ENCODE measurements at places on chromosomes 1 and 21.
A peak's percentile ranks its signal among the peaks of the same experiment; 100 is the strongest.

DNA sequence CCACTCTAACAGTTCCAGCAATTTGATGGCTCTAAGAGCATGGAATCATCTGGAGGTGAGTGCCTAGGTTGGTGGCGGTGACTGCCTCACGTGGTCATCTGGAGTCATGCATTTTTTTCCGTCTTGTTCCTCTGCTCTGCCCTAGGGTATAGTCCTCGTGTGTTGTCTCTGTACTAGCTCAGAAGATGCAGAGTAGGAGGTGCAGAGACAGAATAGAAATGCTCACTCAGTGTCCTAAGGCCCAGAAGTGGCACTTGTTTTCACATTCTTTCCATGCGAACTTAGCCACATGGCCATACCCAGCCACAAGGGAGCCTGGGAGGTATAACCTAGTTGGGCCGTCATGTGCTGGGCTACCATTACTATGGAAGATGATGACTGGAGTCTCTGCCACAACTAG is 30.3 kb downstream of the DYRK1A start:
- no peak for DNase-seq

- DNase-seq: peak; percentile 57
These were observed 6.2 kb downstream of the AMPD2 start for GRCh38 chr1:109625601-109626560.

GRCh38 chr1:3588395-3588794 is 22.9 kb downstream of the MEGF6 start:
- no peak for DNase-seq

- DNase-seq: no peak
These were observed 5.8 kb downstream of the PAFAH2 start for GRCh38 chr1:25991937-25992688.

All from tibial artery (tissue), 4 donors.